ENCODE measurements at places on chromosomes 1 and 21. TPM values are rescaled to one million over a fixed set of nuclear protein-coding genes. Genes with fewer than 3 reads are reported as not detected.
A peak's percentile ranks its signal among the peaks of the same experiment; 100 is the strongest.

DNA sequence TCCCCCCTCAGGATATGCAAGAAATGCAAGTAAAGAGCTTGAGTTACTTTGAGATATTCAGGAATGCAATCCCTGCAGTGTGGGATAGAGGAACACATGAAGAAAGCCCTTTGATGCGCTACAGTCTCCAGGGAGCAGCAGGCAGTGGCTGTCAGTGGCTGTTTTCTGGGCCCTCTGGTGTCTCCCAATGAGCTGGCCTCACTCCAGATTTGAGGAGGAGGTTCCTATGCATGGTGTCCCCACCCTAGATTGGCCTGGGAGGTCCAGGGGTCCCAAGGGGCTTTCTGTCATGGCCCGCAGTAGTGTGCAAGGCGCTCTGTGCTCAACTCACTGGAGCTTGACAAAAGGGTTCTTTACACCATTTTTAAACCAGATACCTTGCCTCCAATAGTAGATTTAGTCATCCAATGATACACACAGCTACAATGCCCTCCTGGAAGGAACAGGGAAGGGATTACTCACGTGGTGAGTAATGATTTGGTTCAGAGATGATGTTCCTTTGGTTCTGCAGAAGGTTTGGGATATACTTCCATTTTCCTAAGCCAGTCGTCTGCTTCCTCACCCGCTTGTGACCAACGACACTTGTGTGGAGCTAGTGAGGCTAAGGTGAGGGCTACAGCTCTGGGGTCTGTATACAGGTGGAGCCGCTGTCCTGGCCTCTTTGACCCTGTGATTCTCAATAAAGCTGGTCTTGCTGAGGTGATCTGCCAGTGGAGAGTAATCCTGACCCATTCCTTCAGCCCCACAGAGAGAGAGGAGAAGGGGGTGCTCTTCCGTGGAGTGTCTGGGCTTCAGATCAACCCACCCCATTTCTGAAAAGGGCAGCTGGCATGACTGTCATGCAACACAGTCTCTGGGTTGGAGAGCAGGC lies 6.6 kb downstream of the BATF3 start:
- DNase-seq: peak; percentile 56

The FCRLA gene
- total RNA-seq: not detected

DNA sequence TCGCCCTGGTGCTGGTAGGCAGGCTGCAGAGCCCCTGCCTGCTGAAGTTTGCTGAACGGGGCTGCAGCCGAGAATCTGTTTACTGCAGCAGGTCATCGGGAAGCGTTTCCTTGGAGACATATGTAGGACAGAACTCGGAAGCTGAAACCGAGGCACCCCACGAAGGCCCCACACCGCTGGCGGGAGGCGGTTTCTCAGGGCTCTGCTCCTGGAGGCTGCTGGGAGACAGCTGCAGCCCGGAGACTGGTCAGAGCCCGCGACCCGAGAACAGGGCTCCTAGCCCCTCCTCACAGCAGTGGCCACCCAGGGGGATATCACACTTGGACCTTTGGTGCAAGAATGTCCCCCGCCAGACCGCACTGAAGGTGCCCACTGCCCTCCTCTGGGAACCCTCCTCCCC lies 12.7 kb upstream of the PLCH2 start:
- DNase-seq: no peak

The LCE3E gene
- not detected for total RNA-seq

DNA sequence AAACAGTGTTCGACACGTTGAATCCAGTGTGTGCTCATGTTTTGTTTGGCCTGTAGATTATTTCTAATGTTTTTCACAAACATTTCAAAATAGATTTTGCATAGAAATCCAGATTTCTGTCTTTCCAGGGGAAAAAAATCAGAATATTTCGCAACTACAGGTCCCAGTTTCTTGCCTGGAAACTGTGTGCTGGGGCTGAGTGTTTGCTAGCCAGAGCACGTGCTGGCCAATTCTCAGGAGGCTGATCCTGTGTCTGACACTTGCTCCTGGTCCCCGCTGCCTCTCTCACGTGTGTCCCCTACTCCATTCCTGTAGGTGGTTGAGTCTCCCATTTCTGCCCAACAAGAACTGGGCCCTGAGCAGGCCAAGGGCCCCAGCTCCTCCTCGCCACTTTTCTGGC lies 2.4 kb downstream of the MAB21L3 start:
- DNase-seq: peak; percentile 13

DNA sequence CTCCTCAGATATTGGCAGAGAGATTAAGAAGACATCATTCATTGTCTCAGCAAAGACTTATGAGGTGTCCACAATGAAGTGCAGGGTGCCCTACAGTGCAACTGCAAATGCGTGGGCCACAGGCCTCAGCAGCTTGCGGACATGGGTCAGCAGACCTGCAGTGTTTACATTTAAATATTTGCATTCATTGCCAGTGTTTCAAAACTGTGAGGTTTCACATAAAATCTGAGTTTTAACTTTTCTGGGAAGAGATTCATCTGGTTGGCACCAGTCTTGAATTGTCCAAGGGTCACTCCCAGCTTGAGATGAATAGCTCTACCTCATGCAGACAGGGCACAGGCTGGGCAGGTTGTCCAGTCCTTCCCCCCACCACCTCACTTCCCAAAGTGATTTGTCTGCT lies 286.8 kb upstream of the DUSP10 start:
- DNase-seq: no peak

GRCh38 chr1:205315008-205315618 lies 6.4 kb downstream of the NUAK2 start:
- no peak for DNase-seq

GRCh38 chr1:212857992-212858460 lies at the start of gene FLVCR1:
FLVCR1 (plus strand) TSS chr1:212858275; CDS start chr1:212858453, 178 bp downstream.
- DNase-seq: peak; percentile 90

DNA sequence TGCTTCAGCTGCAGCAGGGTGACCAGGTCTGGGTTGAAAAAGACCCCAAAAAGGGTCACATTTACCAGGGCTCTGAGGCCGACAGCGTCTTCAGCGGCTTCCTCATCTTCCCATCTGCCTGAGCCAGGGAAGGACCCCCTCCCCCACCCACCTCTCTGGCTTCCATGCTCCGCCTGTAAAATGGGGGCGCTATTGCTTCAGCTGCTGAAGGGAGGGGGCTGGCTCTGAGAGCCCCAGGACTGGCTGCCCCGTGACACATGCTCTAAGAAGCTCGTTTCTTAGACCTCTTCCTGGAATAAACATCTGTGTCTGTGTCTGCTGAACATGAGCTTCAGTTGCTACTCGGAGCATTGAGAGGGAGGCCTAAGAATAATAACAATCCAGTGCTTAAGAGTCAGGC lies 2.9 kb downstream of the C1QA start:
- DNase-seq: peak; percentile 5

- DNase-seq: no peak
These were observed 355.2 kb downstream of the SMYD3 start for GRCh38 chr1:246151796-246152434.

The IGSF9 gene
- total RNA-seq: not detected

GRCh38 chr1:181204530-181204929 lies 116.0 kb downstream of the IER5 start:
- DNase-seq: no peak

The MFAP2 gene
- total RNA-seq: 47.7 TPM

DNA sequence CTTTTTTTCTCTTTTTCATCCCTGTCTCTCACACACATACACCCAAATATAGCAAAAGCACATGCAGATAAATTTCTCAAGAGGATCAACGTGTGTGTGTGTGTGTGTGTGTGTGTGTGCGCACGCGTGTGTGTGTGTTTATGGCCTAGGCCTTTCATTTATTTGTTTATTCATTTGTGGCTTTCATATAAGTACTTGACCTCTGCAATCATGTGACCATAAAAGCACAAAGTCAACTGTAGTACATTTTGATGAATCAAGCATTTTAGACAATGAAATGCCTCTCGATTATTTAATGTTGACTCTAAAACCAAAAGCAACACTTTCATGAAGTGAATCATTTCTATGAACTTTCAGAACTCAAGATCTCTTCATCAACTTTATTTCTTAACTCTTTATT lies 194.1 kb upstream of the ADGRL2 start:
- no peak for DNase-seq

GRCh38 chr1:225852413-225853124 lies 29.6 kb downstream of the TMEM63A start:
- DNase-seq: no peak
